NK-92 treated with Interleukin-12 subunit alpha and Interleukin-12 subunit beta, amount 100 ng/mL, for 24 hours (cell line): ENCODE measurements at places on chromosomes 2 and 18.

DNA sequence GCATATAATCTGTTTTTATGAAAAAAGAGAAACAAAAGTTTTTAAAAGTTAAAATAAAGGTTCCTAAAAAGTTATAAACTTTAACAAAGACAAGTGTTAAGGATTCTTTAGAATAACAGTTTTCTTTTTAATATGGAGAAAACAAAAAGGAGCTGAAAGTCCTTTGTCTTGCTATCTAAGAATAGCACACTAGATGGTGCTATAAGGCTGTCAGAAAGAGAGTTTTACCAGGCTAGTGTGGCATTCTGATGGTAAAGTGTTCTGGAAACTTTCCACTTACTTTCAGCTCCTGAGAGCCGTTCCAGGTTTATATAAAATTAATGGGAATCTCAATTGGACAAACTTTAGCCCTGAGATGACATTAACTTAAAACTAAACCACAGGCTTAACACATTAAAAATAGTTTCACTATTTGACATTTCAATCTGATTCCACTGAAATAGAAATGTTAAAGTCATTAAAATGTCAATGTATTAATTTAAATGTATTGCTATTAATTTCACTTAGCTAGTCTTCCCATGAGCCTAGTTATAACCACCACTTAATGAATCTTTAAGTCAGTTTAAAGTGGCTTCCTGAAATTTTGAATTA lies 3.7 kb downstream of the FBXO48 start:
- no peak for DNase-seq

GRCh38 chr2:236286873-236287545 lies 22.8 kb upstream of the ASB18 start:
- DNase-seq = no peak

DNA sequence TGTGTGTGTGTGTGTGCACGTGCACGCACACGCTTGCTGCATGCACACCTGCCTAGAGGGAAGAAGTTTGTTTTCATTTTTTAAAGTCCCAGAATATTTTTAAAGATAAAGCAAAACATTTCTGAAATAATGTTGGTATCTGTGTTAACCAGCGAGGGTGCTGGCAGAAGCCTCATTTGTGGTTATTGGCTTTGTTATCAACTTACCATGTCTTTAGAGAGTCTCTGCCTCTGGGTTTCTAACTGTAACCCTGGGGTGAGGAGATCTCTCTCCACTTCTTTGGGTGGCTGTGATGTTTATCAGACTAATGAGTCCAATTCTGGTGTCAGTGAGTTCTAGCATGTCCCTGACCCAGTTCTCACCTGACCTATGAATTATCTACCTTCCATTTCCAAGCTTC lies 927.6 kb upstream of the FANCL start:
- no peak for DNase-seq

DNA sequence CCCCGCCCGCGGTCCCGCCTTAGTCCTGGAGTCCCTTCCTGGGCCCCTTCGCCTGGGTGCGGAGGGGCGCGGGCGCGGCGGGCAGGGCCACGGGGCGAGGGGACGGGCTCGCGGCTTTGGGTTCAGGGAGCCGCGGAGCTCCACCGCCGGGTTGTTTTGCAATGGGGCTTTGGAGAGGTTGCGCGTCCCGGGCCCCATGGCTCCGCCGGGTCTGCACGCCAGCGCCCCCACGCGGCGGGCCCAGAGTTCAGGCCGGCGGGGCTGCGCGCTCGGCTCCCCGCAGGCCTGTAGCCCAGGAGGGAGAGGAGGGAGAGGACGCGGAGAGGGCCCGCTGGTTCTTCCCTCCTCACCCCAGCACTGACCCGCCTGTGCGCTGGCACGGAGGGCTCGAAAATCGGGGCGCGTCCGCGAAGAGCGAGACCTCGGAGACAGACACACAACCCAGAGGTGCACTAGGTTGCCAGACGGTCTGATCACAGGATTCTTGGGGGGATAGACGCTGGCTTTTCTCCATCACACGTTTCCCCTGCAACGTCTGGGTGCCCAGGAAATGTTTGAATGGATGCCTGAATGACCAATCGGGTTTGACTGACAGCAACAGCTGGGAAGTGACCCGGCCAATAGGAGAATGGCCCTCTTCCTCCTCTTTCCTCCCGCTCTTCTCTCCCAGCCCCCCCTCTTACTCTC lies 4.9 kb upstream of the SIX2 start:
- DNase-seq = no peak

GRCh38 chr2:199364153-199364552 lies 93.6 kb downstream of the SATB2 start:
- DNase-seq = no peak

GRCh38 chr2:207746131-207746530 lies 23.6 kb downstream of the FZD5 start:
- peak; percentile 14 for DNase-seq

- DNase-seq = no peak
Observed at GRCh38 chr2:196586511-196586991, 53.0 kb upstream of the CCDC150 start.

GRCh38 chr2:230202430-230203109 lies 17.2 kb downstream of the SP110 start:
- no peak for DNase-seq

- DNase-seq = no peak
Observed at GRCh38 chr2:229920011-229920641, 1.7 kb downstream of the TRIP12 start.

DNA sequence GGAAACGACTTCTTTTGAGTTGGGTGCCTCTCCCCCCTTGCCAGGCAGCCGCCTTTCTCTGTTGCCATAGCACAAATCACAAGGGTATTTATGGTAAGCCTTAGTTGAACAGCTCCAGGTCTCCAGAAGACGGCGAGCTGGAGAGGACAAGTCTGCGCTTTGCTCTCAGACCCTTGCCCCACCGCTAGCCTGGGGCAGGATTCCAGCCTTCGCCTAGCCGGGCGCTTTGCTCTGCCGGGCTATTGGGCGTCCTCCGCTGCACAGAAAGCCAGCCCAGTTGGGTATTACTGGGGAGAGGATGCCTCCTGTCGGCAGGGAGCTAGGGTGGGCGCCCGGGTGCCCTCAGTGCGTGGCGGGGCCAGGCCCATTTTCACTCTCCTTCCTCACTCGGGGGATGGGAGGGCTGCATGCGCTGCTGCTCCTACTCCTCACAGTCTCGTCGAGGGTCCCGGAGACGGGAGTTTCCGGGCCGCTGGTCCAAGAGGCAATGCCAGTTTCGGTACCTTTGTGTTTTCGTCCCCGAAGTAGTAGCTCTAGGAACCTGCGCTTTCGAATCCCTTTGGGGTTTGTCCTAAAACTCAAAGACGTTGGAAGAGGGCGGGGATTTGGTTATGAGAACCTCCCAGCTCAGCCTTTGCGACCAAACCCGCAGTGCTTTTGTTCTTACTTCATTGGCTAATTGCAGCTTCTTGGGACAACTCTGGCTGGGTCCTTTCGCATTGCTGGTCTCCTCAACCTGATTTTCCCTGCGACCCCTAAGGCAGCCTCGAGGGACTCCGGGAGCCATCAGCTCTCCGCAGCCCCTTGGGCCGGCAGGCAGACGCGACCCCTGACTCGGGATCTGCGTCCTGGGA lies 3.6 kb upstream of the DLX2 start:
- no peak for DNase-seq

DNA sequence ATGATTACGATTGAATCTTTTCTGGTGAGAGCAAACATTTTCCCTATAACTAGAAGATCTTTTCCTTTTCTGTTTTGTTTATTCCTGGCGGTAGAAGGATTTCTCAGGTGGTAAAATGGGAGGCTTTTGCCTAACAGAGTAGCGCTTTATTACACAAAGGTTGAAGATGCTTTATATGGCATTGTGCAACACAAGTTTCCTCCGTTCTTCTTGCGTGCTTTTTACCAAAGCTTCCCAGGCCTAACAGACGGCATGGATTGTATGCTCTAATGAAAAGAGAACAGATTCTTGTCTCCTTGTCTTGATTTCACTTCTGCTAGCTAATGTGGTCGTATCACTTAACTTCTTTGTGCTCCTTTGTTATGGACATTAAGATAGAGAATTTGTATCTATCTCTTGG lies 43.8 kb downstream of the MYO1B start:
- DNase-seq = no peak

DNA sequence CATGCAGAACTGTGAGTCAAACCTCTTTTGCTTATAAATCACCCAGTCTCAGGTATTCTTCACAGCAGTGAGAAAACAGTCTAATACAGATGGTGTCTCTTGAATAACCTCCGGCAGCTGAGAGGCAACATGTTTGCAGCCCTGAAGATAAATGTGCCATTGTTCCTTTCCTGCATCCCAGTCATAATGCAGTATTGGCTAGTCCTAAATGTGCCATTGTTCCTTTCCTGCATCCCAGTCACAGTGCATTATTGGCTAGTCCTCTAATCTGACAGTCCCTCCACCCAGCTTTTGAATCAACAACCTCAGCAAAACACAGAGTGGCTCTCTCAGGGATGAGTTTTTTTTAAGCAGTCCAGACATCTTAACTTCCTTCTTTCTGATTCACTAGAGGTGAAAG lies 550.7 kb downstream of the RIT2 start:
- no peak for DNase-seq

DNA sequence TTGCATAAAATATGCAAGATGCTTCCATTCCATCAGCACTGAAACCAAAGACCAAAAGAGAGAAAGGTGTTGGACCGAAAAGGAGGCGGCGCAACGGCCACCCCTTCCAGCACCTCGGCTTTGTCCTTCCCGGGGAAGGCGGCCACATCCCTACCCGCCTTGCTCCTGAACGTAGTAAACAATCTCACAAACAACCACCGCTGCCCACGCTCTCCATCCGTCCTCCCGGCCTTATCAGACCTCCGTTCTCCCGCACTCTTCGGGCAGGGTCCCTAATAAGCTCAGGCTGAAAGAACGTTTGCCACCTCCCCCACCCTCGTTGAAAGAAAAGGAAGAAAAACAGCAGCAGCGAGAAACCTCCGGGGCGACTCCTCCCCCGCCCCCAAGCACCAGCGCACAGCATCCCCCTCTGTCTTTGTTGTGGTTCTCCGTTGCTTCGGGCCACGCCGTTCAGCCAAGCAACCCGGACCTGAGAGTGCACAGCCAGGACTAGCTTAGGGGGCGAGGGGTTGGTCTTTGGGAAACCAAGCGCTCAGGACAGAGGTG lies 4.4 kb downstream of the EVX2 start:
- DNase-seq = no peak

DNA sequence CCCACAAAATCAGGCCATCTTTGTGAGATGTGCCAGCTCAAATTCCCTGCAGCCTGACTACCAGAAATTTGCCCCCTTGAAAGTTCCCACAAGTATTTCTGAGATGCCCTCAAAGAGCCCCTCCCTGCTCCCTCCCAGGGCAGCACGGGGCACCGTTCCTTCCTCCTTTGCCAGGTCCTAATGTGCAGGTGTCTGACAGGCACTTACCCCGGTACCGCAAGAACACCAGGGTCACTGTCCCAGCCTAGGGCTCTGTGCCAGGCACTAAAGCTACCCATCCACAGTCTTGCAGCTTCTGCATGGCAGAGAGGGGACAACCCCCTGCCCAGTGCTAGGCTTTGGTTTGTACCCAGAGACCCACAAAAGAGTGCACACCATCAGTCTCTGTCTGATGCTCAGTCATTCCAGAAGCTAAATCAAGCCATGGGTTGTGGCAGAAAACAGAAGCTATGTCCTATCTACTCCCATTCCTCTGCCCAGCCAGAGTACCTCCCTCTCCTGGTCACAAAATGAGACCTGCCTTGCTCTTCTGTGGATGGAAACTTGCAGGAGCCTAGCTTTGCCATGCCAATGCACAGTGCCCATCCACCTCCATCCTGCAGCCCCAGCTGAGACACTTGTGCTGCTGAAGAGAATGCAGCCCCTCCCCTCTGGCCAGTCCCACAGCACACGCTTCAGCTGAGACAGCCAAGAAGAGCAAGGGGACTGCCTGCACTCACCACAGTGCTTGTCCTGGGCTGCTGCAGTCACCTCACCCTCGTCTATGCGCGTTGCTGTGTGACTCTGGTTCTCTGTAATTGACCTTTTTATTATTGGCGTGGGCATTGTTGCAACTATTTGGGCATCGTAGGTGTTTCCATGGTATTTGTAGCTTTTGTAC lies 48.7 kb downstream of the INPP5D start:
- DNase-seq = no peak

- no peak for DNase-seq
Observed at GRCh38 chr2:233707940-233708644, 4.6 kb upstream of the UGT1A5 start.

DNA sequence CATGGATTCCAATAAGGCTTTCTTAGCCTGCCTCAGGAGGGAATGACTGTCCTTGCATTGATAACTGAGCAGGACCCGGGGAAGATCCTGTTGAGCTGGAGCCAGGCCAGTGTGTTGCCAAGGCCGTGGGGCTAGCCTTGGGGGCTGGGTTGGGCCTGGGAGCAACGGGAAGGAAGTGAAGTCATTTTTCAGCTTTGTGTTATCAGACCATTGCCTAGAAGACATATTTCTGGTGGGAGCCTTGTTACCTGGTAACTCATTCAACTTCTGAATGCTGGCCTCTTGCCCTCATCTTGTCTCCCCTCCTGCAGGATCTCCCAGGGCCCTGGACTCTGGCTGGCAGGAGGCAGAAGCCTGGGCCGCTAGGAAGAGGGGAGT lies 92.7 kb upstream of the MGAT5 start:
- DNase-seq = no peak

GRCh38 chr2:121539750-121540469 lies 9.2 kb downstream of the RNU4ATAC start:
- no peak for DNase-seq

GRCh38 chr2:15357186-15357585 lies 203.9 kb downstream of the NBAS start:
- DNase-seq = no peak

DNA sequence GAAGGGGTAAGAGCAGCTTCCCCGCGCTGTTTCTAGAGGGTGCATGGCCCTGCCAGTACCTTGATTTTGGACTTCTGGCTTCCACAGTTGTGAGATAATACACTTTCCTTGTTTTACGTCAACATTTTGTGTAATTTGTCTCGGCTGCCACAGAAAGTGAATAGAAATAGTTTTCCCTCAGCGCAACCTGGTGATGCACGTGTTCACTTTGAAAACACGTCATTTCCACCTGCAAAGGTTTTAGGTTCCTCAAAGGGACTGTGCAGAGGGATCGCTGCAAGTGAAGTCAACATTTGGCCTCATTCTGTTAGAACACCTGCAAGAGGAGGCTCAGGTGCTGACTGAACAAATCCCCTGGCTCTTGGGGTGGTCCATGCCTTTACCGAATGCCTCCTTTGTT lies 71.7 kb downstream of the LONRF2 start:
- no peak for DNase-seq

DNA sequence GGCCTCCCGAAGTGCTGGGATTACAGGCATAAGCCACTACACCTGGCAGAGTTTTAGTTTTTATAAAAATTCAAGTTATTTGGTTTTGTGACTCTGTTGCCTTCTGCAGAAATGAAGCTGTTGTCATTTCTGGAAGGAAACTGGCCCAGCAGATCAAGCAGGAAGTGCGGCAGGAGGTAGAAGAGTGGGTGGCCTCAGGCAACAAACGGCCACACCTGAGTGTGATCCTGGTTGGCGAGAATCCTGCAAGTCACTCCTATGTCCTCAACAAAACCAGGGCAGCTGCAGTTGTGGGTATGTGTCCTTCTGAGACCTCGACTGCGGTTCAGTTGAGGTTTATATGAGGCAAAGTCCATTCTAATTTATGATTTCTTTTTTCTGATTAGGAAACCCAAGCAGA lies 7.2 kb downstream of the MTHFD2 start:
- DNase-seq = peak; percentile 23

- no peak for DNase-seq
Observed at GRCh38 chr2:20157193-20157891, 67.6 kb downstream of the SDC1 start.

GRCh38 chr18:13120983-13121441 lies 97.5 kb upstream of the LDLRAD4 start:
- DNase-seq = no peak
